Activated CD4-positive, alpha-beta T cell treated with anti-CD3 and anti-CD28 coated beads for 1 hour (primary cell): ENCODE measurements at places on chromosomes 3 and 15.
A peak's percentile ranks its signal among the peaks of the same experiment; 100 is the strongest.

DNA sequence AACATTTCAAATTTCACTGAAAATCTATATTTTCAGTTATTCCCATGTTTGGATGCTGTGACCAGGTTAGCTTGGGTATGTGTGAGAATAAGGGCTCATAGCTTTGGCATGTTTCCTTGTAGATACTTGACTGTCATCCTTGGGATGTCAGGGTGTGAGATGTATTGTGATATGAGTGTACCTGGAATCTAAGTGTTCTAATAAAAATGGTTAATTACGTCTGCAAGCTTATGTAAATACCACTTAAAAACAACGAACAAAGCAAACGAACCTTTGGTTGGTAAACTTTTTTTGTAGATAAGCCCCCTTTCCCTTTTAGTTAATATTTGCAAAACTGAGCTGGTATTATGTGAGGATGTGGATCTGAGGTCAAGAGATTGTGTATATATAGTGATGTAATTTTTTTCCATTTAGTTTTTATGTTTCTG lies 63.5 kb downstream of the FNDC3B start:
- no peak for DNase-seq

DNA sequence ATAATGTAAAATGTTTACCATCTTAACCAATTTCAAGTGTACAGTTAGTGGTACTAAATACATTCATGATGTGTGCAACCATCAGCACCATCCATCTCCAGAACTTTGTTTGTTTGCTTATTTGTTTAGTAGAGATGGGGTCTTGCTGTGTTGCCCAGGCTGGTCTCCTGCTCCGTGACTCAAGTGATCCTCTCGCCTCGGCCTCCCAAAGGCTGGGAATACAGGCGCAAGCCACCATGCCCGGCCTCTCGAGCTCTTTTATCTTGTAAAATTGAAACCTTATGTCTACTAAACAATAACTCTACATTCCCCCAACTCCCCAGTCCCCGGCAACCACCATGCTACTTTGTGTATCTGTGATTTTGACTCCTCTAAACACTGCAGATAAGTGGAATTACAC lies 31.9 kb downstream of the FBXO45 start:
- no peak for DNase-seq

DNA sequence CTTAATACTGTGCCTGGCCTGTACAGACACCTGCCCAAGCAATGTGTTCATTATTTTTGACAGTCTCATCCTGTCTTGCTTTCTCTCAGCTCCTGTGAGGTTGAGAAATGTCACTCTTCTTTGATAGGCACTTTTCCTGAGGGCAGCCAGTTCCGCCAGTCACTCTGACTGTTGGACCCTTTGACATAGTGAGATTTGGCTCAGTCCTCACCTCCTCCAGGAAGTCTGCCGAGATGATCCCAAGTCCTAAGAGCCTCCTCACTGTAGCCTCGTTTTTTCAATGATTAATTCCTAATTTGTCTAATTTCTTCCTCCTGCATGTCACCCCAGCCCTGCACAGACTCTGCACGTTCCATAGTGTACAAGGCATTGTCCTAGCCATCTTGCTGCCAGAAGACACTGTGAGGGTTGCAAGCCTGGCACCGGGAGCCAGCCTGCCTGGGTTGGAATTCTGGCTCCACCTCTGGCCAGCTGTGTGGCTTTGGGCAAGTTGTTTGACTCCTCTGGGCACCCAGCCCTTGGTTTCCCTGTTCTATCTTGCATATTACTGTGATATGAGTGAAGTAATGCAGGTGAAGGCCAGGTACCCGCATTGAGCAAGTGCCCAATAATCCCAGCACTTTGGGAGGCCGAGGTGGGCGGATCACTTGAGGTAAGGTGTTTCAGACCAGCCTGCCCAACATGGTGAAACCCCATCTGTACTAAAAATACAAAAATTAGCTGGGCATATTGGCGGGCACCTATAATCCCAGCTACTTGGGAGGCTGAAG lies 24.3 kb downstream of the RPLP1 start:
- no peak for DNase-seq

GRCh38 chr15:91517491-91518200 lies 335.9 kb upstream of the SLCO3A1 start:
- DNase-seq, result no peak

DNA sequence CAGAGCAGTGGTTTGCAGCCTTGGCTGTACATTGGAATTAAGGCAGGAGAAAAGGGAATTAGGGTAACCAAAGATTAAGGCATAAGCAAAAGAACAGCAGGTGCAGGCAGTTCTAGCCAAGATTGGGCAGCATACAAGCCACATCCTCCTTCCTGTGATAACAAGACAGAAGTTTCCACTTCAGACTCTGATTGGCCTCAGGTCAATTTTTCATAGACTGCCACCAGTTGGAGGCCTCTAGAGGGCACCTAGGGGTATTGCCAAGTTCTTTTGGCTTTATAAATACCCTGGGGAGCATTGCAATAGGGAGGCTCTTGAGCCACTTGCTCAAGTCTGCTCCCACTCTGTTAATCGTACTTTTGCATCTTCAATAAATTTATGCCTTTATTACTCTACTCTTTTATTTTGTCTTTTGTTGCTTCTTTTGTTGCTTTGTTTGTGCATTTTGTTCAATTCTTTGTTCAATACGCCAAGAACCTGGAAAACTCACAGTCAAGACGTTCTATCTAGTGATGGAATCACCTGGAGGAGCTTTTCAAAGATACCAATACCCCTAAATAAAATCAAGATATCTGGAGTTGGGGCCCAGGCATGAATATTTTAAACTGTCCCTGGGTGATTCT lies 32.2 kb upstream of the FMN1 start:
- peak; percentile 60 for DNase-seq

GRCh38 chr15:40360015-40360414 lies 2.0 kb downstream of the DISP2 start:
- no peak for DNase-seq

DNA sequence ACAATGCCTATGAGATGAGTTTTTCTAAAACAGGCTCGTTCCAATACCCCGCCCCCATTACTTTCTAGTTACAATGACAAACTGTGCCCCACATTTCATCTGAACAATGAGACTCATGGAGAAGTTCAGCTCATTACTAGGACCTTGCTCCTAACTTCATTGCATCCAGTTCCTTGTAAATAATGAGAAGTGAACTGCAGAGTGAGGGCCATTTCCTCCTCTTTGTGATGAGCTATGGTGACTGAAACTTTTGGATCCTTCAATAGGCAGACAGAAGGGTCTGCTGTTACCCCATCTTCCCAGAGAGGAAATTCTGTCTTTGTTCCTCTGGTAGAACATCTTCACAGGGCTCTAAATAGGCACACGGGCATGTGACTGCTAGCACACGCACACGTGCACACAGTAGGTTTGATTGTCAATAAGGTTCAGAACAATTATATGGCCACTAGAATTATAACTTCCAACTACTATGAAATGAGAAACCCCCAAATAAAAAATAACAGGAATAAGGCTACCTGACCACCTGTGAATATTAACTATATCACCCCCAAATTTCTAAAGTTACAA lies 51.8 kb downstream of the SERP1 start:
- DNase-seq, result no peak

DNA sequence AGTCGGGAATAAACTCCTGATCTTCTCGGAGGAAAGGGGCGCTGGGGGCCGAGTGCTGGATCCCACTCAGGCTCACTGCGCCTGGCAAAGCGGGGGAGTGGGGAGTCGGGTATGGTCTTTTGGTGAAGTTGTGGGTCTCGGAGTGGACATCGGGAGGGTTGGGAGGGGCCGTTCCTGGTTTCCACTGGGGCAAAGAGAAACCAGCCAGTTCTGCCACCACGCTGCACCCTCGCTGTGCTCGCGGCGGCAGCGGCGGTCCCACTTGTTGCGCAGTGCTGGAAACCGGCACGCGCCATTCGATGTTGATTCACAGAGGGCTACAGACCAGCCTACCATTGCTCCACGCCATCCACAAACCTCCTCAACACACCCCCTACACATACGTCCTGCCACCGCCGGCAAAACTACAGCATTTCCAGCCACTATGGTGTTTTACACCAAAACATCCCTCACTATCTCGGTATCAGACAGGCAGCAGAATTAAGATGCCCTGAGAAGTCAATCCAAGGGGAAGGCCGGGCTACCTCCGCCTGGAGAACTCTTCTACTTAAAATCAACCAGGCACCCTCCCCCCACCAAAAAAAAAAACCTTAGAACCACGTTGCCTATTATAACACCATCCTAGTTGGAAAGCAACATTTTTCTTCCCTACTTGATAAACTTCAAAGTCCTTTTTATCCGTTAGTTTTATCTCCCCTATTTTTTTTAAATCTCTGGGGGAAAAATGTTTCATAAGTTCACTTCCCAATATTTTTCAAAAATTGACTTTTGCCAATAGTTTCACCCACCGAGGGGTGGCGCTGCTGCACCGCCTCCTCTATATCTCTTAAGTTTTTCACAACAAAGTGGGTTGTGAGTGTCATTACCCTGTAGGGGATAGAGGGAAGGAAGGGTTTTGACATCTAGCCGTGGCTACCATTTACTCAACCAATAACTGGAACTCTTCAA lies 3.6 kb downstream of the BCL6 start:
- peak; percentile 59 for DNase-seq

- DNase-seq, result no peak
Observed at GRCh38 chr3:189780546-189781270, 149.5 kb downstream of the TP63 start.

DNA sequence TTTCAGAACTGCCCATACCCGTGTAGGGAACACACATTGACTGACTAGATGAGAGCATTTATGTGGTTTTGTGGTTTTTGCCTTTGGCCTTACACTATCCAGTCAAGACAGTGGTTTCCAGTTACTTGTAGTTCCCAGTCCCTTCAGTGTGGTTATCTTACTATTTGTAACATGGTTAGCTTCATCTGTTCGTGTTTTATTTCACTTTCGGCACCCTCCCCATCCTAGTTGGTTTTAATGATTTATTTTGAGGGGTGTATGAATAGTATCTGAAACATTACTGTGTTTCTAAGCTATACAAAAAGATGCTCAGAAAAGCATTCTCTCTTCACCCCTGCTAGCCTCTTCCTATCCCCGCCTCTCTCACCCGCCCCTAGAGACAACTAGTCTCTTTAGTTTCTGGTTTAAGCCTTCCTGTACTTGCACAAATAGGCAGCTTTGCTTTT lies 14.1 kb downstream of the LYSMD4 start:
- DNase-seq, result no peak

DNA sequence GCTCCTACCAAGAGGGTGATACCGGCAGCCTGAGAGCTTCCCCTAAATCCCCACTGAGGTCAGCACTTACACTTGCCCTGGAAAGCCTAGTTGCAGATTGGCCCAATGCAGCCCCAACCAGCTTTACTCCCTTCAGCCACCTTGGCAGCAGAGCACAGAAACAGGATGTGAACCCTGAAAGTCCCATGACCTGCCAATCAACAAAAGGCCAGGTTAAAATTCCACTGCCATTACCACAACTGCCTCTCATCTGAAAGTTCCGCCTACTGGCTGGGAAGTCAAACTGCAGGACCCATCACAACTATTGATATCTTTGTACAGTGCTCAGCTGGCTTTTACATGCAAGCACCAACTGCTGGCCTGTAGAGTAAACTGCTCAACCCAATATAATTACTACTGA lies 156.2 kb downstream of the ZMAT3 start:
- no peak for DNase-seq

- no peak for DNase-seq
Observed at GRCh38 chr15:77985931-77986480, 91.5 kb downstream of the TBC1D2B start.

GRCh38 chr3:101009386-101009785 lies 16.2 kb upstream of the ABI3BP start:
- DNase-seq, result no peak

- DNase-seq, result no peak
Observed at GRCh38 chr3:196097373-196098154, 15.7 kb upstream of the TFRC start.

DNA sequence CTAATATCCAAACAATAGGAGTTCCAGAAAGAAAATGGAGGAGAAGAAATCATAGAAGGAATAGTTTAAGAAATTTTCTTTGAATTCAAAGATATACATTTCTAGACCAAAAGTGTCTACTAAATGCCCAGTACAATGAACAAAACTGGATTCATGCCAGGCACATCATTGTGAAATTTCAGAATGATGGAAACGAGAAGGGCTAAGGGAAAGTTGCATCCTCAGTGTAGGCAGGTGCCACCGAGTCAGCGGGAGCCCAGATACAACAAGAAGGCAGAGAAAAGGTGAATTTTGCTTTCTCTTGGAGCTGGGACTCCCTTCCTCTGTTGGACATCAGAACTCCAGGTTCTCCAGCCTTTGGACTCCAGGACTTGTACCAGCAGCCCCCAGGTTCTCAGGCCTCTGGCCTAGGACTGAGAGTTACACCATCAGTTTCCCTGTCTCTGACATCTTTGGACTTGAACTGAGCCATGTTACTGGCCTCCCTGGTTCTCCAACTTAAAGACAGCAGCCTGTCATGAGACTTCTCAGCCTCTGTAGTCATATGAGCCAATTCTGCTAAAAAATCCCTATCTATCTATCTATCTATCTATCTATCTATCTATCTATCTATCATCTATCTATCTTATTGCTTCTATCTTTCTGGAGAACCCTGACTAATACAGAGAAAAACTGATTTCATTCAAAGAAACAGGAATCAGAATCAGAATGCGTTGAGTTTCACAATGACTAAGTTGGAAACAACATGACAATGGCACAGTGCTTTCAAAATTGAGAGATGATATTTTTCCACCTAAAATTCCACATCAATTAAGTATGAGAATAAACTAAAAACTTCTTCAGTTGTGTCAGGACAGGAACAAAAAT lies 207.7 kb downstream of the FAM43A start:
- DNase-seq, result no peak

DNA sequence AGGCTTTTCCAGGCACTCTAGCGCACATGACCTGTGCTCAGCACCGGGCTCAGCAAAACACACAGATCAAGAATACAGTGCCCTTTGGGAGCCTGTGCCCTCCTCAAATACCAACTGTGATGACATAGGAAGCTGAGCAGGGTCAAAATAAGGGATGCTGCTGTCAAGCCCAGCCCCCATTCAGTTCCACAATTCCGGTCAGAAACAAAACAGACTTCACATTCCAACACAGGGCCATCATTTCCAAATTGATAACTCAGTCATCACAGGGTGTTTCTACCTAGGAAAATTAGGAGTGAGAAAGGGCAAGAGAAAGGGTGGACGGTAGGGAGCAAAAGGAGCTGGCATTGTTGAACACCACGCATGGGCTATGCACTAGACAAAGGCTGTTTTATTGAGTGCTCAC lies 158.4 kb upstream of the CCDC54 start:
- DNase-seq, result no peak

DNA sequence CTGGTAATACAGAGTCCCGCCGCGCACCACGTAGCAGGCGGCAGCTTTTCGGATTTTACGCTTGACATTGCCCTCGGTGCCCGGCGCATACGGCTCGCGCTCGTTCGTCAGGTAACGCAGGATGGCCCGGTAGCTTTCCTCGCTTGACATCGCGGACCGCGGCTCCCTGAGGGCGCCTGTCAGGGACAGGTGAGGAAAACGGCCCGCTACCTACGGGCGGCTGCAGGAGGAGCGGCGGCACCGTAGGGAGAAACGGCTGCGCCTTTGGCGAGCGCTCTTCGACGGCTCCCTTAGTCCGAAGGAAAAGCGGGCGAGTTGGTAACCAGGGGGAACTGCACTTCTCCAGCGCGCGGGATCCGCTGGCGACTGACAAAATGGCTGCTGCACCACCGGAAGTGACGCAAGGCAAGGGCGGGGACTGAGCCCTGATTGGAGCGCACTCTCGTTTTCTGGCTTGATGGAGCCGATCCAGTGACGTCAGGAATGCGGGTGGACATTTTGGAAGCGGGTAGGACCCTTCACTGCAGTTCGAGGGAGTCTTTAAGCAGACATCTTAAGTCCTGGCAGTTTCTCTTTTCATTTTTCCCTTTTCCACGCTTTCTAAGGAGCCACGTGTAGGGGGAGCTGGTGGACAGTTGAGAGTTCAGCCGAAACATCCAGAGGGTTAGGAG lies at the start of gene ZBTB11:
Gene ZBTB11, minus strand, starts transcription at position 368 of the 671 bp plus-strand sequence. Its CDS starts 218 bp downstream, at position 150.
- DNase-seq, result peak; percentile 100

- no peak for DNase-seq
Observed at GRCh38 chr3:143302638-143303171, 183.1 kb downstream of the CHST2 start.
